NCI-H1417 treated with DMSO at 0.1 percent for 48 hours (cell line): ENCODE measurements at places on chromosomes 4 and X.
A peak's percentile ranks its signal among the peaks of the same experiment; 100 is the strongest.

DNA sequence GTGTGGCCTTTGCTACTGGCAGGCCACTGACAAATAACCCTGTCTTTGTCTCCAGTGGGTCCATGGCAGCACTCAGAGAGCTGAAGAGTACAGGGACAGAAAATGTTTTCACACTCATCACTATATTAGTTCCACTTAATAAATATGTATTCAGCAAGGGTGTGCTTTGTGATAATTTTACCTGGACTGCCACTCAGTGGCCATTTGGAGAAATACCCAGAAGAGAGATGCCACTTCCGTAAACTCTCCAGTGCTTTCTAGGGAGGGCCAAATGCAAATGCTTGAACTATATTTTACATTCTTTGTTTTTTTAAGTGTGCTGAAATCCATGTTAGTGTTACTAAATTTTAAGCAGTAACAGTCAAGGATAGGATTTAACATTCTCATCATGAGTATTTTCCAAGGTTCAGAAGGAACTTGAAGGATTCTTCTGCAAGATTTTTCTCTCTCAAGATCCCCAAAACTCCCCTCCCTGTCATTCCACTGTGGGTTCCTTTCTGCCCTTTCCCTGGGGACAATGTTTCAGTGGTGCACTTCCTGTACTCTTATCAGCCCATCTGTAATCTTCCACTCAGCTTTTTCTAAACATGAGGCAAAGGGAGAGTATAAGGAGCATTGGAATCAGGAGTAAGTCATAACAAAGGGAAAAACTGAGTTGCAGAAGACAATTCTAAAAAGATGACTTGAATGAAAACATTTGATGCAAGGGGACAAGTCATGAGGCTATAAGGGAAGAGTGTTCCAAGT, 46.0 kb downstream of the TFDP3 start:
- DNase-seq: peak; percentile 4

- DNase-seq: no peak
These were observed 30.4 kb downstream of the DCLK2 start for GRCh38 chr4:150108691-150109090.

GRCh38 chr4:150009533-150009932, 68.7 kb upstream of the DCLK2 start:
- no peak for DNase-seq

DNA sequence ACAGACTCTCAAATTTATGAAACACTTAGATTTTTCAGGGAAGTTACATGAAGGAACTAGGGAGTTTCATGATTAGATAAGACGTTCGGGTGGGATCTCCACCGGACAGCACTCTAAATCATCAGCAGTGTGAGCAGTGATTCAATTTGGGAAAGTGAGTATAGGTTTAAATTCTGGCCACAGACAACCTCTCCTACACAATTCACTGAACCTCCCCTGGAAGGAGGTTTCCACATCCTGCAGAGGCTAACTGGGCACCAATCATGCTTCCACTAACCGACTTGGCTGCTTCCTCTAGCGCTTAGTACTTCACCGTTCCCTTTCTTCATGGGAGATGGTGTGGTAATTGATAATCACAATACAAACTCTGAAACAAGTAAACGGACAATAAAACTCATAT, 5.6 kb downstream of the CXCL9 start:
- DNase-seq: no peak

GRCh38 chr4:110354460-110354859, 121.5 kb upstream of the ENPEP start:
- DNase-seq: no peak

- DNase-seq: no peak
These were observed 30.9 kb upstream of the INTS6L start for GRCh38 chrX:135489542-135489941.

DNA sequence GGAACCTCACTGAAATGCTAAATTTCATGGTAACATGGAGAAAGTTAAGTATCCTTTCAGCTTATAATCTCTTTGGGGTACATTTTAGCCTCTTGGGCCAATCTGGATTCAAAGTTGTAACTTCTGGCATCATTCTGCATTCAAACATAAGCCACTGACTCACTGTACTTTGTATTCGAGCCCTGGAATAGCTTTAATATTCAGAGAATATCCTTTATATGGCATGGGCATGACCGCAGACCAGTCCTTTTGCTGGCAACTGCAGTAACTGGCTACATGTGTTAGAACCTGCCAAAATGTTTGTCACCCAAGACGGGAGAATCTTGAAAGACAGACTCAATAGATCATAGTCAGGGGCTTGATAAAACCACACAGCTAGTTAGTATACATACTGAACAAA, 3.3 kb downstream of the GASK1B start:
- DNase-seq: no peak

GRCh38 chrX:121120690-121121605, 73.5 kb downstream of the GLUD2 start:
- DNase-seq: no peak

DNA sequence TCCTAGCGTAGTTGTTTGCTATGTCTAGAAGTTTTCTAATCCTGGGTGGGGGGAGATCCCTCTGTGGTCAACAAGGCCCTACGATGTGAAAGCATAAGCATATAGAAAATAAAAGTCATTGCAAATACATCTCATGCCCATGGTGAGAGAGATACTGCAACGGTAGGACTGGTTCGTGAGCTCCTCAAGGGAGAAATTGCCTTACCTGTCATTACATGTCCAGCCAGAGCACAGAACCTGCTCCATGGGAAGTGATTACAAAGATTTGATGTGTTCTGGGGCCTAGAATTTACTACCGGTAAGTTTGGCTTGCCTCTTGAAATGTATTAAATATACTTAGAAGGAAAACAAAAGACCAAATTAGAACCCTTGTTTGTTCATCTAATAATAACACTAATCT, 60.9 kb upstream of the FAM47B start:
- no peak for DNase-seq

GRCh38 chr4:184359888-184360287, 114.5 kb downstream of the IRF2 start:
- DNase-seq: no peak

DNA sequence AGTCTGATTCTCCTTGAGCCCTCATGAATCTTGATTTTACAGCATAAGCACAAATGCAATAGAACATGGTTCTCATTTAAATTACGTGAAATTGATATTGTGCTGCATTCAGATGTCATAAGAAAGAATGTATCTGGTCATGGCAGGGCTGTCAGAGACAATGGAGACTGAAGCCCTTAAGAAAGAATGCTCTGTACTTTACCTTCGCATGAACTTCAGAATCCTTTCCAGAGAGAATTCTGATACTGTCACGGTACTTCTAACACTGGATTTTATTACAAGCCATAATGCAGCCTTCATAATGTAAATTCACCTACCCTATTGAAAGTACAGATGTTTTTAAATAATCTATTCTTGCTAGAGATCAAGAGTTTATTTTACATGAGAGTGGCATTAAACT, 677.9 kb upstream of the ADGRL3 start:
- no peak for DNase-seq

- DNase-seq: no peak
These were observed 46.1 kb downstream of the EVC start for GRCh38 chr4:5757091-5757490.

DNA sequence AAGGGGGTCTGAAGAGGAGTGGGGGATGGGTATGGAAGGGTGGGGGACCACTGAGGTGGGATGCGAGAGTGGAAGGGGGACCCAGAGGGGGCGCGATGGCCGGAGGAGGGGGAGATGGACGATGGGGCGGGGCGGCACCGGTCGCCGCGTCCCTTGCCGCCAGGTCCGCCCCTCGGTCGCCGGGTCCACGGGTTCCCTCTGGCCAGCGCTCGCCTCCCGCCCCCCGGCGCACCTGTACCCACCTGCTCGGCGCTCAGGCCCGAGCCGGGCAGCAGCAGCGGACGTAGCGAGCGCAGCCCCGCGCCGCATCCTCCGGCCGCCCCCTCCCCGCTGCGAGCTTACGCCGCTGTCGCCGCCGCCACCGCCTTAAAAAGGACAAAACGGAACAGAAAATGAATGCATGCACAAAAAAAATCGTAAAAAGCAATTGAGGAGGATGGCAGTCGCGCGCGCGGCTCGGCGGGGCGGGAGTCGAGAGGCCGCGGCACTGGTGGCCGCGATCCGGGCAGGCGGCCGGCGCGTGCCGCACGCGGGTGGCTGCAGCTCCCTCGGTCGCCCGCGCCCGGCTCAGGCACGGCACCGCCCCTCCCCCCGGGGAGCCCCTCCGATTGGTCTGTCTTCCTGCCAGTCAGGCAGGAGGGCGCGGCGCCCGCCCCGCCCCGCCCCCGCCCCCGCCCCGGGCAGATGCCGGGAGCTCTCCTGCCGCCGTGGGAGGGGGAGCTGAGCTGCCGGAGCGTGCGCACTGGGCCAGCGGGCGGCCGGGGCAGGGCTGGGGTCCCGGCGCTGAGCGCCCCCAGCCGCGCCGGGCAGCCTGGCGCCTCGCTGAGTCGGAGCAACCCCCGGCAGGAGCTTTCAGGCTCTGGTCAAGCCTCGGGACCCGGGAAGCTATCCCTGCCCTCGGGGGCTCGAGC, at the start of gene JAKMIP1:
Gene JAKMIP1 (minus strand): TSS at position 539 of the 911 bp plus-strand sequence. CDS start 87,699 bp downstream, outside the sequence.
- DNase-seq: no peak

DNA sequence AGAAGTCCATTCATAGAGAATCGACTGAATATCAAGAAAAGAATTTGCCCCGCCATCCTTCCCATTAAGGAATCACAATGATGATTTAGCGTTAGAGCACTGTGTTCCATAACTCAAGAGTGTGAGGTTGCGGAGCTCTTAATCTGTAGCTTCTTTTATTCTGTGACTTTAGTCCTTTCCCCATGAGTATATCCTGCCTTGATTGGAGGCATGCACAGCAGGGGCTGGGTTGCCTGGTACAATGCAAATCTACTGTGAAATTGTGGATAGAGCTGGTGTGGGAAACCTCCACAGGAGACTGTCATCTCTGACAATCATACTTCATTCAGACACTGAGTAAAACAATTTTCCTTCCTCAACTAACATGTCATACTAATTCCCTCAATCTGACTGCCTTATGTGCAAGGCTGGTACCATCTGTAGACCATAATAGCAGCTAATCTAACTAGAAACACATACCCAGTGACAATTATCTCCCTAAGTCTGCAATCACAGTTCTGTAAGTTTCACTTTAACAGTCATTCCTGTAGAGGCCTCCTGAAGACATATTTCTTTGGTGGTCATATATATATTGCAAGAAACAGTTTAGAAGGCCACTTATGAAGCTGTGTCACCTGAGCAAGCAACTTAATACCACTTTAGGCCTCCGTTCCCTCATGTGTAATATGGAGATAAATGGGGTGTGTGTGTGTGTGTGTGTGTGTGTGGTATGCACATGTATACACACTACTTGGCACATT, 355.2 kb upstream of the FAM241A start:
- DNase-seq: no peak

DNA sequence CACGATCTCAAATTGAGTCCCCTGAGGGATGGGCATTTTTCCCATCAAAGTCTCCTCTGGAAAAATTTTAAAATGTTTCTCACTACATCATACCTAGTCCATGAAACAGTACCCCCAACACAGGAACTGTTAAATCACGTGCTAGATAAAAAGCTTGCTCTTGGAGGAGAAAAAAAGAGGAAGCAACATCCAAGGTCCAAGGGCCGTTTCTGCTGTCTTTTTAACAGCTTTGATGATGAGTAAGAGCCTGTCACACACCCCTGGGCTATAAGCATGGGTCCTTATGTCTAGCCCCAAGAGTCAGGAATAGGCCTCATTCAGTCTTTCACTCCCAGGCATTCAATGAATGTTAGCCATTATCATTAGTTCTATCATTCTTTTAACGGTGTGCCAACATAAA, 128.9 kb downstream of the SH3KBP1 start:
- no peak for DNase-seq

DNA sequence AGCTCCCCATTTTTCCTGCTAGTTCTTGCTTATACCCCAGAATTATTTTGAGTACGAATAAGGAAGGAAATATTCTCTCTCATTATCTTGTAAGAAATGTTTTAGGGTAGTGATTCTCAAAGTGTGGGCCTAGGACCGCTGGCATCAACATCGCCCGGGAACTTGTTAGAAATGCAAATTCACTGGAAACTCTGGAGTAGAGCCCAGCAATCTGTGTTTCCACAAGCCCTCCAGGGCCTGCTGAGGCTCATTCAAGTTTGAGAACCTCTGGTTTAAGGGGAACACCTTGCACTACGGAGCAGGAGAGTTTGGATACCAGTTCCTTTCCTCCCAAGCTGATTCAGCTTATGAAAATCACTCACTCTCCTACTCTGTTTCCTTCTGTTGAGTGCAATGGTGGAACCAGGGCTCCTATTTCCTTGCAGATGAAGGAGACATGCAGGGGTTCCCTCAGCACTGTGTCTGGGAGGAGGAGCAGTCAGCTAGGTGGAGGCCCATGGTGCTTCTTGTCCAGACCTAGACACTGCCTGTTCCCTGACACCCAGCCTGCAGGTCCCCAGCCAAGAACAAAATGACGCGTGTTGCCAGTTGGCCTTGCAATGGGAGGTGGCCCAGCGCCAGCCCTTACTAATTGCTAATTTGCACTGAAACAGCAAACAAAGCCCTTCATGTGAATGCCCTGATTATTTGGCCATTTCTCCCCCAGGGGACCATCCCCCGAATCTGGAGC, 68.5 kb downstream of the CYTL1 start:
- no peak for DNase-seq
